Calu3 (cell line): ENCODE measurements at places on chromosomes 5 and 9. TPM values are rescaled to one million over a fixed set of nuclear protein-coding genes. Genes with fewer than 3 reads are reported as not detected.

FREM1 gene
- not detected in 2 replicates for total RNA-seq

OCLN gene
- 154 and 161 TPM in 2 replicates for total RNA-seq

PCDHGB7 gene
- total RNA-seq = 9.8 and 13.6 TPM in 2 replicates

ADGRD2 gene
- not detected in 2 replicates for total RNA-seq

DEPDC1B gene
- total RNA-seq = 63.1 and 80.7 TPM in 2 replicates

IL3 gene
- total RNA-seq = not detected in 2 replicates

SCGB3A1 gene
- total RNA-seq = not detected in 2 replicates

DNA sequence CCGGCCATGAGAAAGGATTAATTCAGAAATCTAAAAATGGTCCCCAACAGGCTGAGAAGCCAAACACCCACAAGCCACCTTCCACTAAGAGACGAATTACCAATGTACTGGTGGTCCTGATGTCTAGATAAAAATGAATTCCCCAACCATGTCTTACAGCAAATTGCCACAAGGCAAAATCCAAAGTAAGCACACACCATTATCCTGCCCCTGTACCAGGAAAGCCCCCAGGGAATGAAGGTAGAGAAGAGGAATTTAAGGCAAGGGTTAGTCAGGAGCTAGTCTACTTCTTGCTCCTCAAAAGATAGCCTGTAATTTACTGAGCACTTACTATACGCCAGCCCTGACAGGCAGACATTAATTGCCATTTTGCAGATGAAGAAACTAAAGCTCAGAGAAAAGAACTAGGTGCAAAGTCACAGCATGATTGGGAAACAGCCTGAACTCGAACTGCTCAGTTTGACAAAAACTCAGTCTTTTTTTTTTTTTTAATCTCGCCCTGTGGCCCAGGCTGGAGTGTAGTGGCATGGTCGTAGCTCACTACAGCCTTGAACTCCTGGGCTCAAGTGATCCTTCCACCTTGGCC lies 64.3 kb downstream of the RAPGEF1 start:
- H3K27ac ChIP-seq = no peak overlapping the region
- no peaks in the 10 kb centered on the region for H3K27me3 ChIP-seq
- no peak for DNase-seq

GRCh38 chr5:95244479-95244878 lies 40.4 kb downstream of the MCTP1 start:
- DNase-seq = no peak
- H3K36me3 ChIP-seq = no peaks in the 10 kb centered on the region
- peaks cover 50% of the 10 kb centered on the region for H3K27me3 ChIP-seq
- H3K4me1 ChIP-seq = no peaks in the 10 kb centered on the region
- H3K4me3 ChIP-seq = no peak overlapping the region
- no peak overlapping the region for H3K27ac ChIP-seq

- no peaks in the 10 kb centered on the region for H3K36me3 ChIP-seq
- H3K27me3 ChIP-seq = peaks cover 14% of the 10 kb centered on the region
- no peak overlapping the region for H3K4me3 ChIP-seq
- no peaks in the 10 kb centered on the region for H3K4me1 ChIP-seq
- no peak for DNase-seq
These were observed 536.5 kb downstream of the CDK5RAP2 start for GRCh38 chr9:120043448-120043847.

DNA sequence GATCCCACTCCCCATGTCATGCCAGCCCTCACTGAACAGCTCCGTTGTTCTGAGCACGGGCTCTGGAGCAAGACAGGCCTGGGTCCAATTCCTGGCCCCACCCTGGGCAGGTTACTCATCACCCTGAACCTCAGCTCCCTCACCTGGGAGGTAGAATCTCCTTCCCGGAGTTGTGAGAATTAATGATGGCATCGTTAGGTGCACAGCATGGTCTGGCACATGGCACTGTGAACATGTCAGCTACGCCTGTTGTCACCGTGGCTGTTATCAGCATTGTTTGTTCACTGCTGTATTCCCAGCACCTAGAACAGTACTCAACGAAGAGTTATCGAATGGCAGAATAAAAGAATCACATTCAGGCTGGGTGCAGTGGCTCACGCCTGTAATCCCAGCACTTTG lies 43.0 kb downstream of the LRSAM1 start:
- no peaks in the 10 kb centered on the region for H3K4me1 ChIP-seq
- H3K27me3 ChIP-seq = no peaks in the 10 kb centered on the region
- H3K4me3 ChIP-seq = no peak overlapping the region
- peaks cover 48% of the 10 kb centered on the region for H3K36me3 ChIP-seq

DNA sequence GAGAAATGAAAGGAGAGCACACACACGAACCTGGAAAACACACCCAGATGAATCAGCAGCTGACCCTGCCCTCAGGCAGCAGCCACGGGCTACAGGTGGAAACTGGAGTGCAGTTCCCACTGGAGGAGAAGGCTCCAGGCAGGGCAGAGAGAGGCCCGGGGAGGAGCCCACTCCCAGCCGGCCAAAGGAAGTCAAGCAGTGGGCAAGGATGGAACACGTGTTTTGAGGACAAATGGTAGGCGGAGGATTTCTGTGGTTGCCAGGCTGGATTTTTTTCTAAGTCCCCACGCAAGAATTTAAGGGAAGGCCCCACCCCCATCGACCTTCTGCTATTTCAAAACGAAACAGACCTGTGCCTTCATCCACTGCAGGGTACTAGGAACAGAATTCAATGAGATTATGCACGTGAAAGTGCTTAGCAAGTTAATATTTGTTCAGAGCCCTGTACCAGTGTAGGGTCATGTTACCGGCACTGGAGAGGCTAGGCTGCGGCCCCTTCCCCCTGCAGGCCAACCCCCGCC lies 6.8 kb downstream of the EPB41L4B start:
- H3K36me3 ChIP-seq = peaks cover 16% of the 10 kb centered on the region
- H3K4me1 ChIP-seq = peaks cover 71% of the 10 kb centered on the region
- no peak overlapping the region for H3K27ac ChIP-seq
- DNase-seq = no peak
- no peaks in the 10 kb centered on the region for H3K27me3 ChIP-seq

GRCh38 chr9:13445103-13445500 lies 165.6 kb upstream of the MPDZ start:
- no peaks in the 10 kb centered on the region for H3K36me3 ChIP-seq
- H3K27ac ChIP-seq = no peak overlapping the region
- H3K4me3 ChIP-seq = no peak overlapping the region

DNA sequence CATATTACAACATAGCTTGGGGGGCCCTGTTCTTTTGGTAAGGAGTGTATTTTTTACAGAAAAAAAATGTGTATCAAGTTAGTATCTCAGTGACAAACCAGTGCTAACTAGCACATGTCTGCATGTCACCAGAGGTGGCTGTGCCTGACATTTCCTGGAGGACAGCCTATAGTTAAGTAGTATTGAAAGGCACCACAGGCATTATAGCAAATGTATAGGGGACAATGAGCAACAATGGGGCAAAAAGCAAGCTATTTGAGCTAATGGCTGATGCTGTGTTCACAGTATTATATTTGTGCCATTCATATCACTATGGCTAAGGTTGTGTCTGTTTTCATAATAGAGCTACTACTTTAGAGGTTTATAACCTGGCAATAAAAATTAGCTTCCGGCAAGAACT lies 1644.0 kb downstream of the MAT2B start:
- H3K4me3 ChIP-seq = no peak overlapping the region
- H3K27ac ChIP-seq = no peak overlapping the region
- no peaks in the 10 kb centered on the region for H3K27me3 ChIP-seq
- no peaks in the 10 kb centered on the region for H3K36me3 ChIP-seq
- DNase-seq = no peak
- H3K4me1 ChIP-seq = no peaks in the 10 kb centered on the region

DNA sequence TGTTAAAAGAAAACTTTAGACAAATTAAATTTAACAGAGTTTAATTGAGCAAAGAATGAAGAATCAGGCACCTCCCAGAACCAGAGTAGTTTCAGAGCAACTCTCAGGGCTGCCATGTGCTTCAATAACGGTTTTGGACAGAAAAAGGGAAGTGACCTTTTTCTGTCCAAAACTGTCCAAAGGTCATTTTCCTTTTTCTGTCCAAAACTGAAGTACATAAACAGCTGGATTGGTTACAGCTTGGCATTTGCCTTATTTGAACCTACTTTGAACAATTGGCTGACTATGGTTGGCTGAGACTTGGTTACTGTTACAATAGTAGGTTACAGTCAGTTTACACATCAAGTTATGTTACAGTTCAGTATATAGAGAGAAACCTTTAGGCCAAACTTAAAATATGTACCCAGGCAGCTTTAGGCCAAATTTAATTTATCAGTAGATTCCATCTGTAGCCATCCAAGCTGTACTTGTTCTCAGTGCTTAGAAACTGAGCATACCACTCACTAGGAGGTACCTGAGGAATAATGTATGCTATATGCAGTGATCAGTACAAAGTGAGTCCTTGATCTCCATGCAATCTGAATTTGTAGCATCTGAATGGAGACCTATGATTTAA lies 44.0 kb downstream of the C9orf85 start:
- no peak for DNase-seq
- H3K4me1 ChIP-seq = no peaks in the 10 kb centered on the region
- H3K27me3 ChIP-seq = no peaks in the 10 kb centered on the region
- no peaks in the 10 kb centered on the region for H3K36me3 ChIP-seq

DNA sequence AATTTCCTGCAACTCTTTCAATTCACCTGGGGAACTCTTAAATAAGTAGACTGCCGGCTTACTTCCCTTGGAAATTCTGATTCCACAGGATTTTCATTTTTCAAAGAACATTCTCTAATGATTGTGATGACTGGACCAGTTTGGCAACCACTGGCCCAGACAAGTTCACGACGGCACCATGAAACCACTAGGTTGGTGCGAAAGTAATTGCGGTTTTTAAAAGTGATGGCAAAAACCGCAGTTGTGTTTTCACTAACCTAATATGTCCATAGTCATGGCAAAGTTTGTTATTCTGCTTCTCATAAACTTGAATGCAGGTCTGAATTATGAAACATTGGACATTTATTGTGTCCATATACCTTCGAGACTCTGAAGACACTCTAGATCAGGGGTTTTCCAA lies 317.2 kb downstream of the IRX1 start:
- no peak overlapping the region for H3K4me3 ChIP-seq
- H3K36me3 ChIP-seq = no peaks in the 10 kb centered on the region
- no peaks in the 10 kb centered on the region for H3K4me1 ChIP-seq
- H3K27me3 ChIP-seq = no peaks in the 10 kb centered on the region
- no peak overlapping the region for H3K27ac ChIP-seq
- DNase-seq = no peak

GRCh38 chr5:106543330-106543729 lies 1127.4 kb downstream of the EFNA5 start:
- no peaks in the 10 kb centered on the region for H3K36me3 ChIP-seq
- H3K27ac ChIP-seq = no peak overlapping the region
- H3K4me3 ChIP-seq = no peak overlapping the region
- no peak for DNase-seq
- no peaks in the 10 kb centered on the region for H3K4me1 ChIP-seq
- no peaks in the 10 kb centered on the region for H3K27me3 ChIP-seq

- no peak overlapping the region for H3K27ac ChIP-seq
- H3K4me3 ChIP-seq = no peak overlapping the region
- no peaks in the 10 kb centered on the region for H3K27me3 ChIP-seq
- no peaks in the 10 kb centered on the region for H3K36me3 ChIP-seq
- no peak for DNase-seq
These were observed 9.4 kb upstream of the CD72 start for GRCh38 chr9:35627575-35627974.

DNA sequence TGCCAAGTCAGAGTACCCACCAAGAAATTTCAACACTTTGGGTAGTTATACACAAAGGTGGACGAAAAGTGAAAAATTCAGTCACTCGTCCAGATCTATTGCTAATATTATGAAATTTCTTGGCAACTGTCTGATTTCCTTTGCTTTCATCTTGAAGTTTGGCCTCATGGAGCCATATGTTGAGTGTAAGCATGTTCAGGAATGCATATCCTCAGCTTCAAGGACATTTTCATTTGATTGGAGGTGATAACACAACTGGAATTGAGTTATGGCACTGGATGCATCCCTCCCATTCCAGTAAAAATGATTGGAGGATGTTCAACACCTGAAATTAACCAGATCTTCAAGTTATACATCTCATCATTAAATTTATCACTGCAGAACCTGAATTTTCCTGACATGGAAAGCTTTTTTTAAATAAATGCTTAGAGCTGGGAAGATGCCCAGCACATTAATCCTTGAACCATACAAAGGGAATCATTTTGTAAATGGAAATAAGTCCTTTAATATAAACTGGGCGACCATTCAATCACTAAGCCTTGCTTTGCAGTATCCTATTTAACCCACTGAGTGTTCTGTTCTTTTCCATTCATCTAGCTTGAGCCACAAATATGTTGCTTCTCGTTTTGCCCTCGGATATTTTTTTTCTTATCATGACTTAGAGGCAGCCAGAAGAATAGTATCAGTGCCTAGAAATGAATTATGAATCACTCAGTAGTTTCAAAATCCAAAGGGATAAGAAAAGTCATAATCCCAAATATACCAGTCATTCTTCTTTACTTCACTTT lies 273.7 kb upstream of the PIK3R1 start:
- no peaks in the 10 kb centered on the region for H3K36me3 ChIP-seq
- no peak overlapping the region for H3K4me3 ChIP-seq
- no peaks in the 10 kb centered on the region for H3K4me1 ChIP-seq
- no peak for DNase-seq
- H3K27ac ChIP-seq = no peak overlapping the region
- H3K27me3 ChIP-seq = no peaks in the 10 kb centered on the region

DNA sequence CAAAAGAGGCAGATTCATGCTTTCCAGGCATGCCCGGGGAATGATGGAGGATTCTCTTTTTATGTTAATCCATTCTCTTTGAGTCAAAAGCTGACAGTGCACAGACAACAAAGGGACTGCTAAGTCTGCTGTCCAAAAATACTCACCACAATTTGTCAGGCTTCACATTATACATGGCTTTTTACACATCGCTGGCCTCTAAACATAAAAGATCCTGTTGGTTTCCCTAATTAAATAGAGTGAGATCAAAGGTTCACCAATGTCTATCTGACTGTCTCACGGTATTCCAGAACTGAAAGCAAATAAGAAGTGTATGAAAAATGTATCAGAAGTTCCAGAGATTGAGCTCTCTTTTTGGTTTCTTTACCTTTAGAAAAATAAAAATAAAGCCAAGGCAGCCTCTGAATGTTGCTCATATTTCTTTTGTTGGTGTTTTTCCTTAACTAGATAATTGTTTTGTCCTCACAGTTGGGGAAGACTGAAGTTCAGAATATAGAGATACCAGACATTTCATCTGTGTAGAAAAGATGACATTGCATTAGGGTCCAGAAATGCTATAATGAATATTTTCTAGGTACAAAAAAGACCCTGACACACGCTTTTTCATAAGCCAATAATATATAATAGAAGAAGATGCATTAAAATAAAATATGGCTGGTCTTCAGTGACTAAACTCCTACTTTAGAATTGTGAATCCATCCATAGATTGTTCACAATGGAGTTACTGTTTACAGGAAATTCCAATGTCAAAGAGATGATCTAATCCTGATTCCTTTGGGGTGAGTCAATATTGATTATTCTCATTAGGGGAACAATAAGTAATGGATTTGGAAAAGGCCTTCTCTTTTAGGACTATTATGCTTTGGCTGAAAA lies 688.2 kb upstream of the CDH6 start:
- no peak for DNase-seq
- H3K4me3 ChIP-seq = no peak overlapping the region
- H3K4me1 ChIP-seq = peaks cover 56% of the 10 kb centered on the region
- H3K27ac ChIP-seq = peak overlapping the region; percentile 85

- H3K27me3 ChIP-seq = no peaks in the 10 kb centered on the region
- peaks cover 9% of the 10 kb centered on the region for H3K4me1 ChIP-seq
- DNase-seq = no peak
- H3K4me3 ChIP-seq = no peak overlapping the region
- no peak overlapping the region for H3K27ac ChIP-seq
These were observed 97.2 kb downstream of the F2RL2 start for GRCh38 chr5:76525956-76526355.
